ENCODE measurements at places on chromosomes 1 and 21.

DNA sequence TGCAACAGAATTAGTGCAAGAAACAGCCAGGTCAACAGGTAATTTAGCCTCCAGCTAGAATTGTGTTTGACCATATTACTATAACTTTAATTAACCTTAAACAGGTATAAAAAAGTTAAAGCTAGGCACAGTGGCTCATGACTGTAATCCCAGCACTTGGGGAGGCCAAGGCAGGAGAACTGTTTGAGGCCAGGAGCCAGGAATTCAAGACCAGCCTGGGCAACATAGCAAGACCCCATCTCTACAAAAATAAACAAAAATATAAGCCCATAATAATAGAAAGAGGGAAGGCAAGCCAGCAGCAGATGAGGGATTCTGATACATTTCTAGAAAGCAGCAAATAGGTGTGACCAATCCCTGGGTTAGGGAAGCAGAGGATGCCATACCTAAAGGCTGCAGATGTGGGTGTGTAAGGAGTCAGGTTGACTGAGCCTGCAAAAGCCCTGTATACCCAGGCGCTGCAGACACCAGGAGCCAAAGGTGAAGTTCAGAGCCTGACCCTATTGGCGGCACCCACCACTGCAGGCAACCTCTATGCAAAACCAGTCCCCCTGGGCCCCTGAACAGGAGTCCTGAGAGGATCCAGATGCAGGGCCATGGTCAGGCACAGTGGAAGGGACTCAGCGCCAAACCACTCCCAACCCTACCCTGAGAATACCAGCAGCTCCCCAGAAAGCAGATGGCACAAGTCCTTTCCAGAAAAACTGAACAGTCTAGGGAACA is 19.3 kb upstream of the LSS start:
- no peak for DNase-seq

- peak; percentile 76 for DNase-seq
Observed at GRCh38 chr1:6490181-6491080, 1.0 kb downstream of the PLEKHG5 start.

- no peak for DNase-seq
Observed at GRCh38 chr1:228986093-228986904, 251.0 kb downstream of the RHOU start.

GRCh38 chr1:118483245-118484006 is 298.4 kb upstream of the SPAG17 start:
- DNase-seq, result peak; percentile 51

DNA sequence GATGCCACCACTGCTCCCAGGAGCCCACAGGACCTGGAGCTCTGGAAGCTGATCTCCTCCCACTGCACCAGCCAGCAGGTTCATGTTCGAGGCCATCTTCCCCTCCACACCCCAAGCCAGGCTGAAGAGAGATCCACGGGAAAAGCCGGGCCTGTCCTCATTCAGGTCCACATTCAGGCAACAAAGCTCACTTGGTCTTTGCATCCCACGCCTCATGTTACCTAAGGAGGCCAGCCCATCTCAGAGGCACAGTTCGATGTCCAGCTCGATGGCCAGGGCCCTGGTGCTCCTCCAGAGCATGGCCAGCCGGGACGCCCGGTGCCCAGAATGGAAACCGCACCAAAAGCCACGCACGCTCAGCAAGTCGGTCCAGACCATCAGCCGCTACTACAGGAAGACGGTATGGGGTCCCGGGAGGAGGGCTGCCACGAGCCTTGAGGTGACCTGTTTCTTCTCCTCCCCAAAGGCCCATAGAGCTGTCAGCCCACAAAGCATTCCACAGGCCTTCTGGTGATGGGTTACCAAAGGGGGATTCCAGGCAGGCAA is at the start of gene CCDC27:
Gene CCDC27 (plus strand): TSS at position 51 of the 546 bp plus-strand sequence. CDS start 32 bp downstream, at position 83.
- DNase-seq, result no peak

DNA sequence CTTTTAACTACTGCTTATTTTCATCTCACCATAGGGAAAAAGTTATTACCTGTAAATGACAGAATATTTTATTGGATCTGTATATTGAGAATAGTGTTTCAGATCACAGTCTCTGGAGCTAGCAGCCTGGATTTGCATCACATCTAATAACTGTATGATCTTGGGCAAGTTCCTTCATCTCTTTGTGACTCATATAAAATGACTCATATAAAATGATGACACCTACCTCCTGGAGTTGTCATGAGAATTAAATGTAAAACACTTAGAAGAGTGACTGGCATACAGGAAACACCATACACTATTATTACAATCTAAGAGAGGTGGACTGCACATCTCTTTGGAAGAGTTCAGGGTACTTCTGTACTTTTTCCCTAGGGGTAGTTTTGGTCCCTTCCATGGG is 421.3 kb downstream of the NEGR1 start:
- no peak for DNase-seq

DNA sequence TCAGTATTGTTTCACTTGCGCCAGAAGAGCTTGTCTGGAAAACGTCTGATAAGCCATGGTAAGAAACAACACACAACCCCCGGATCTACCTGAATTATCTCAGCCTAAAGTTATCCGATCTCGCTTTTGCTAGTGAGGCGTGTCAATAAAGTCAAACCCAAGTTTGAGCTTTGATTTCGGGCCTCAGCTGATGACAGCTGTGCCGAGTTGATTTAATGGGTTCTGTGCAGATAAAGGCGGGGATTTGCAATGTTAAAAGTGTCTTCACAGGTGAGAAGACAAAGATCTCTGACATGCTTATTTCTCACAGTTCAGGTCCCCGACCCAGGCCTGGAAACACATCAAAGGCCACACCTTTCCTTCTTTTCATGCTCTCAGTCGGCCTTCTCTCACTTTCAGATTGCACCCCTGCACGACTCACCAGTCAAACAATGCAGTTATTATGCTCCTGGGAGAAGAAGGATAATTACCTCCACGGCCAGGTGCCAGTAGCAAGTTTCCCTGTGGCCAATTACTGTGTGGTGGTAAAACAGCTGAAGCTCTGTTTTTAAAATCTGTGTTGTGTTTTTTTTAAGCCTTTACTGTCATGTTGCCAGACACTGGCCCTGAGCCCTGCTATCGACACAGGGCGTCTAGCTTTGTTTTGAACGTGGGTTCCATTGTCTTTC is 245.3 kb upstream of the RUNX1 start:
- DNase-seq, result no peak

- DNase-seq, result no peak
Observed at GRCh38 chr1:164794356-164794755, 235.4 kb downstream of the PBX1 start.

DNA sequence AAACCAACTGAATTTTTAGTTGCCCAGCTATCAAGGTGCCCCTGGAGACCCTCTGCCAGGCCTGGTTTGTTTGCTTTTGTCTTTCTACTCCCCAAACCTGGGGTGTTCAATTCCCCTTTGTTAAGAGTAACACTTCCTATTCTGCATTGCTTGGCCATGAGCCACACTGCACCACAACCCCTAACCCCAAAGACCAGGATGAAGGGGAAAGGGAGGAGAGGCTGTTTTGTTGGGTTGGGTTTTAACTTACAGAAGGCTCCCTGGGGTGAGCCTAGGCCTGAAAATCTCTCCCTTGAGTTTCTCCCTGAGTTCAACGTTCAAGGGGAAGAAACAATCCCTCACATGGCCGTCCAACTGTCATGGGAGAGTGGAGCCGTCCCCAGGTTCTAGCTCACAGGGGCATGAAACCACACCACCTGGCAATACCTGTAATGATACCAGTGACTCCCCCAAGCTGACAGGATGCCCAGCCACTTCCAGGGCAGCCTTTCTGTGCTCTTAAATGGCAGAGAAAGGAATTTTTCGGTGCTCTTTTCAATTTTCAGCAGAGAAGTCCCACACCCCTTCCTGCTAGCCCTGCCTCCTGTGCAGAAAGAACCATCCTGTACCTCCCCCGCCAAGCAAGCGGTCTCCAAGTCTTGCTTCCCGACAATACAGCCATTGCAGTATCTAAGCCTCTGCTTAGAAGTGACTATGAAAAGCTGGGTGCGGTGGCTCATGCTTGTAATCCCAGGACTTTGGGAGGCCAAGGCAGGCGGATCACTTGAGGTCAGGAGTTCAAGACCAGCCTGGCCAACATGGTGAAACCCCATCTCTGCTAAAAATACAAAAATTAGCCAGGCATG is 14.9 kb downstream of the SLC45A3 start:
- DNase-seq, result no peak

DNA sequence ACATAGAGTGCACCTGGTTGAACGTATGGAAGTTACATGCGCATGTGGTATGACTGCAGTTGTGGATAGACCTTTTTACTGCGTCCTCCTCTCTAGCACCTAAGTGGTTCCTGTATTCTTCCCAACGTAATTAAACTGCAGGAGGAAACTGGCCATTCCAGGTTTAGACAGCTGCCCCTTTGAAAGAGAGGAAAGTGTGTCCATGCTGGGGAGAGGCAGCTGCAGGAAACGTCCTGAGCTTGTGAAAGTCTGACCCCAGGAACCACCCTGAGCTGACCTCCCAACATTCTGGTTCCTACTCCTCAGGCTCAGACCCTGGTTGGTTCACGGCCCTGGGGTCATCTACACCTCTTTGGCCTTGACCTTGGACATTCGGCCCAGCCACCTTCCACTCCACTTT is 309.3 kb downstream of the DISC1 start:
- DNase-seq, result no peak

GRCh38 chr1:177820213-177820612 is 149.6 kb downstream of the SEC16B start:
- no peak for DNase-seq

DNA sequence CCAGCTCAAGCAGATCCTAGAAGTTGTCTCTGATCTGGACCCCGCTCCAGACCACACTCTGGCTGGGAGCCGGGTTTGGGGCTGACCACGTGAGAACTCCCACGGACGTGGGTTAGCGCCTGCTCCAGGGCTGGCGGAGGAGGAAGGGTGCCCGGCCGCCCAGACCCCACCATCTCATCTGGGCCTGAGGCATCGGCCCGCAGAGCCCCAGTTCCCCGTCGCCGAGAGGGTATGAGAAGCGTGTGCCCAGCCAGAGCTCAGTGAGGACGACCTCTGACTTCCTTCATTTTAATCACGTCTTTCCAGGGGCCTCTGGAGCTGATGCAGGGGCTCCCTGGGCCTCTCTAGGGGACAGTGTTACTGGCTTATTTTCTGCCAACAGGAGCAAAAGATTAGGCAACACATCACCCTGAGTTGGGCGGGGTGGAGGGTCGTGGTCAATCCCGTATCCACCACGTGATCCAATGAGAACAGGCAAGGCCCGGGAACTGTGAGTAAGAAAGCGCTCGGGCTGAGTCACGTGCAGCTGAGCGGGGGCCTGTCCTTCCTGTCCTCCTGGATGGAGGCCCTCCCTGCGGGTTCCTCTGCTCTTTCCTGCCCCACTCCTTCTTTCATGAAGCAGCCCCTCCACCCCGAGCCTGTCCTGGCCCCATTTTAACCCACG is 81.1 kb downstream of the SIK1 start:
- DNase-seq, result no peak

GRCh38 chr1:203287109-203287893 is 18.0 kb upstream of the BTG2 start:
- peak; percentile 79 for DNase-seq

DNA sequence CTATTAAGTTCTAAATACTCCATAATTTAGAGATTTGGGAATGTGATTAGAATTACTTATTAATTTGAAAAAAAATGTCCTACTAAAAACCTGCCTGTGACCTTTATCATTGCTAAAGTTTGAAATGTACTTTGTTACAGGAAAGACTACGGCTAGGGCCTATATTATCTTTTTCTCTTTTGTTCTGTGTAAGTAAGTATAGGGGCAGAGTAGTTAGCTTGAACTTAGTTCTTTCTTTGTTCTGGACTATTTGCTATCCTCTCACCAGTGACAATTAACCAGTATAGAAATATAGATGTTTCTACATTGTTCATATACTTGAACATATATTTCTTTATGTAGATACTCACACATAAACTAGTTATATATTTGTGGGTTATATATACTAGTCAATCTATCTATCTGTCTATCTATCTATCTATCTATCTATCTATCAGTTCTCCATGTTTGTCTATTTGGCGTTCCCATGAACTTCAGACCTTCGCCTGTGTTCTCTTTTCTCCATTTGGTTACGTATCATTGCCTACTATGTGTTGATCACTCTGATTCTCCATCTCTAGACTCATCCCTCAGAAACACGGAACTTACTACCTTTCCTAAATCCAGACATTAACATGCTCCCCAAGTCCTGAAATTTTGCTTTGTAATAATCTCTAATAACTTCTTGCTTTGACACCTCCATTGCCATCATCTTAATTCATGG is 3.3 kb downstream of the PTPRC start:
- DNase-seq, result no peak

- DNase-seq, result no peak
Observed at GRCh38 chr1:75855010-75855409, 58.3 kb downstream of the MSH4 start.

GRCh38 chr1:205978676-205979075 is 24.5 kb downstream of the RAB7B start:
- DNase-seq, result no peak

DNA sequence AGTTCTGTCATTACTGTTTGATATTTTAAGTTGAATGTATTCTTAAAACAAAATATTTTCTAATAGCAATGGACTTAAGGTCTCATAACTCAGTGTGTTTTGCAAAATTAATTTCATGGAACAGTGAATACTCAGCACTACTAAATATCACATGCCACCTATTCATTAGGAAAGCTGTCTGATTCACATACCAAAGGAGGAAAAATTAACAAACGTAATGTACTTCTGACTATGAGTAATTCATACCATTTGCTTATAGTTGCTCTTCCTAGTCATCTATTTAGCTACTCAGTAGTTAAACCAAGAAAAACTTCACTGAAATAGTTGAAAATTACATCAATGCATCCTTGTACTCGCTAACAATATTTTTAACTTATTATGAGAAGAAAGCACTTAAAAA is 35.2 kb downstream of the TP53BP2 start:
- DNase-seq, result no peak

DNA sequence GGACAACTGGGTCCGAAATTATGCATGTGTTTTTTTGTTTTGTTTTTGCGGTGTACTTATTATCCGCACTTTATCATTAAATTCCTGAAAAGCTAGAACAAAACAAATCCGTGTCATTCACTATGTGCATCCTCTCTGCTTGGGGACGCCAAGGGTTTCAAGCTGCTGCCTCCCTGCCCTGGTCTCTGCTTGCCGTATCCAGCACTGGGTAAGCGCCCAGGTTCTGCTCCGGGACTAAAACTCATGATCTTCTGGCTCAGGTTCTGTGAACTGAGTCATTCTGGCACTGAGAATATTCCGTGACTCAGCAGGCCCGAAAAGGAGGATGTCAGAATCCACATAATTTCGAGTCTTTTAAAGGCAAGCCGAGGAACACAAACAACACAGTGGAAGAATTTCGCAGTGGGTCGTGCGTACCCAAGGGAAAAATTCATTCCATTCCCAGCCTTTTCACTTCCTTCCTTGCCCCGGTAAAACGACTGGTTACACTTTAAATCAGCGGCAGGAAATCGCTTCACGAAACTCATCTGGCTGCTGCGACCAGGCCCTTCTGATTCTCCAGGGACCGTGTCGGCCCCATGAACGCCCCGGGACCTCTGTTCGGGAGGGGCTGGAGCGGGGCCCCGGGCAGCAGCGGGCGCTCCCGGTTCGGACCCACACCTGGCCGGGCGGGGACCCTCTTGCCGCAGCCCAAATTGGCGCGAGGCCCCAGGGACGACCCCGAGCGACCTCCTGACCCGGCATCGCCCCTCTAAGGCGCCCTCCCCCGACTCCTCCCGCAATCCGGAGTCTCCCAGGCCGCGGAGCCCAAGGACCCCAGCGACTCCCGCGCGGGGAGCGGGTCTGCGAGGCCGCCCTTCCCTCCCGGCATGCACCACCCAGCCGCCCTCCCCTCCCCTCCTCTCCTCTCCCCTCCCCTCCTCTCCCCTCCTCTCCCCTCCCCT is 746 bp upstream of the LAMC1 start:
- peak; percentile 65 for DNase-seq
